AG10803 (cell line): ENCODE measurements at places on chromosomes 5 and 9.
A peak's percentile ranks its signal among the peaks of the same experiment; 100 is the strongest.

DNA sequence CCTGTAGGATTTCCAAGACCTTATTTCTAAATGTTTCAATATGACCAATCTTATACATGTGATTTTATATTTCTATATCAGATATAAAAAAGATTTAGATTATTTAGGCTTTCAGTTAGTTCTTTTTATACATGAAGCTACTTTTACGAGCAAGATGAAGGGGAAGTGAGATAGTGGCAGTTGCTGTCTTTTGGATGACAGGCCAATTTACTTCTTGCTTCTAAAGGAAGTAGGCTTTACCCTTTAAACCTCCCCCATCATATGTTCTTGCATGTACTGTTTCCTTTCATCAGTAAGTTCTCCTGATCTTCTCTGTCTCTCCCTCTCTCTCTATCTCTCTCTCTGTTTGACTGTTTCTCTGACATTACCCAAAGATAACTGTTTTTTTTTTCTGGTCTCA, 4.0 kb upstream of the TYRP1 start:
- DNase-seq: no peak

GRCh38 chr9:111857555-111858211, 38.9 kb upstream of the UGCG start:
- DNase-seq: peak; percentile 53

DNA sequence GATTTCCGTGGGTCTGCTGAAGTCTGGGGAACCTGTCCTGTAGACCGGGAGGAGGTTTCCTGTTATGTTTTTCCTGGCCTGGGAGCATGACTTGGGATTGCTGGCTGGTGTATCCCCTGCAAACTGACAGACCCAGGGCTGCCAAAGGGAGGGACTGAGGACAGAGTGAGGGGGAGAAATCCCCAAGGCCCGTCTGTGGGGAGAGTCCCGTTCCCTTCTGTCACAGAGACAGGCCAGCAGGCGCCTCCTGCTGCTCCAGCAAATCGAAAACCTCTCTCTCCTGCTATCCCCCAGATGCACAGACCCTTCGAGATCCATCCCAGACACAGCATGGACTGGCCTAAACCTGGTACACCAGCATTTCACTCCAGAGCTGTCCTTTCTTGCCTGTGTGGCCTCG, 56.2 kb upstream of the ALDH1B1 start:
- no peak for DNase-seq

DNA sequence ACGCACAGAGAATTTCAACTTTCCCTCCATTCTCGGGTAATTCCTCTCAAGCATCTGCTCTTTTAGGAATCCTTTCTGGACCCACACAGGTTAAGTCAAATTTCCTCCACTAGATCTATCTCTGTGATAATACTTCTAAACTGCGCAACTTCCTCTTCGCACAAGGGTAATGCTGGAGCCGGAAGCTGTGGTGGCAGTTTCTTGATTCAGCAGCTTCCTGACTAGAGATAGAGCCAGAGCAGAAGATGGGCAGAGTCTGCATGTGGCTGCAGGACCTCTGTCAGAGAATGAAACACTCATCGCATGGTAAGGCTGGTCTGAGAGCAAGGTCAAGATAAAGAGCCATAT, 11.1 kb upstream of the CDC42SE2 start:
- DNase-seq: no peak
